ENCODE measurements at places on chromosomes 7 and 10.

DNA sequence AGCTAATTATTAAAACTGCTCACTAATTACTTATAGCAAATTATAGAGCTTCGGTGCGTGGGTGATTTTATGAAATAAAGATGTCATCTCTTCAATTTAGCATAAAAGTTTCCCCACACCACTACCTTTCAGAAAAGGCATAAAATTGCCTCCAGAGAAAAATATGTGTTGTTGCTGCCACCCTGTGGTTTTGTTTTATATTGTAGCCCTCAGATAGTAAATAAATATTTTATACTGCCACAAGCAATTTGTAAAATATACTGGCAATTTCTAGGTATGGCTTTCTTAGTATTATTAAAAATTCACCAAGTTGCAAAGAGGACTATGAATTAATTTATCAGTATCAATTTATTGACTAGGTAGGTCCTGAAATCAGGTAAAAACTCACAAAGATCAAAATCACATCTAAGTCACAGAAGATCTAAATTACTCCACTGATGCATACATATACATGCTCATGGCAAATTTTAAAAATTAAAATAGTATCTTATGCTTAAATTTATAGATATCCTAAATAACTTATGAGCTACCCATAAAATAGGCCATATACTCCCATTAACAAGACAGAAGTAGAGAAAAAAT lies 26.5 kb downstream of the ASNS start:
- no peak for DNase-seq

DNA sequence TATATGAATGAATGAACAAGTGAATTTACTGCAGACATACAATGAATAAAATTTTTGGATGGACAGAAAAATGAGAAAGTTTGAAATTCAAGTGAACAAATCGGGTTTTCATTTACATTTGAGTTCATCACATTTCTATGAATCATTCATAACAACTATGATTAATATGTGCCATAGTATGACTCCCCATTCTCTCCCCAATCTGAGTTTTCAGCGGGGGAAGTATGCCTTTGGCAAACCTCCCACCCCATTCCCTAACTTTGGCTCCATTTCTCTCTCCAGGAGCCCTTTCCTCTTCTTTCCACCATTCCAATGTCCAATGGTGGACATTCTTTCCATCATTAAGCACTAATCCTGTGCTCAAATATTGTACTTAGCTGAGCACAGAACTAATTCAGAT lies 96.8 kb upstream of the LSM8 start:
- DNase-seq: no peak

GRCh38 chr7:69504733-69505420 lies 93.4 kb upstream of the AUTS2 start:
- DNase-seq: no peak

DNA sequence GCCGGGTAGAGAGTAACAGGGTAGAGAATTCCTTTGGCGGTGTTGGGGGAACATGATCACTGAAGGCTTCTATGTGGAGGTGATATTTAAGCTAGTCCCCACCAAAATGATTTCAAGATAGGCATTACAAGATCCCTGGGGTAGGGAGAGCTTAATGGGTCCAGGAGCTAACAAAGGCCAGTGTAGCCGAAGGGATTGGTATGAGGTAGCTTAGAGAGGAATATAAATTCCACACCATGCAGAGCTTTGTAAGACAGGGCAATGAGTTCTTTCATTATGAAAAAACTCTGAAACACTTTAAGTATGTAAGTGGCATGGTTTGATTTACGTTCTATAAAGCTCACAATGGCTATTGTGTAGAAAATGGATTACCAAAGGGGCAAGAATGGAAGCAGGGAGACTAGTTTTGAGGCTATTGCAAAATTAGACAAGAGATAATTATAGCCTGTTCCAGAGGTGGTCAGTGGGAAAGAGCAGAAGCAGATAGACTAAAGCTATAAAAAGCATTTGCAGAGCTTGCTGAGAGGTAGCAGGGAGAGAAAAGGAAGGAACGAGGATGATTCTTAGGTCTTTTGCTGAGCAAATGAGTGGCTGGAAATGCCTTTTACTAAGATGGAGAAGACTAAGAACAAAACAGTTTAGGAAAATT lies 119.7 kb upstream of the SLC25A13 start:
- no peak for DNase-seq

GRCh38 chr10:125846894-125847293 lies 23.5 kb downstream of the BCCIP start:
- no peak for DNase-seq
